ENCODE measurements at places on chromosomes 13 and 19. TPM values are rescaled to one million over a fixed set of nuclear protein-coding genes. Genes with fewer than 3 reads are reported as not detected.

DNA sequence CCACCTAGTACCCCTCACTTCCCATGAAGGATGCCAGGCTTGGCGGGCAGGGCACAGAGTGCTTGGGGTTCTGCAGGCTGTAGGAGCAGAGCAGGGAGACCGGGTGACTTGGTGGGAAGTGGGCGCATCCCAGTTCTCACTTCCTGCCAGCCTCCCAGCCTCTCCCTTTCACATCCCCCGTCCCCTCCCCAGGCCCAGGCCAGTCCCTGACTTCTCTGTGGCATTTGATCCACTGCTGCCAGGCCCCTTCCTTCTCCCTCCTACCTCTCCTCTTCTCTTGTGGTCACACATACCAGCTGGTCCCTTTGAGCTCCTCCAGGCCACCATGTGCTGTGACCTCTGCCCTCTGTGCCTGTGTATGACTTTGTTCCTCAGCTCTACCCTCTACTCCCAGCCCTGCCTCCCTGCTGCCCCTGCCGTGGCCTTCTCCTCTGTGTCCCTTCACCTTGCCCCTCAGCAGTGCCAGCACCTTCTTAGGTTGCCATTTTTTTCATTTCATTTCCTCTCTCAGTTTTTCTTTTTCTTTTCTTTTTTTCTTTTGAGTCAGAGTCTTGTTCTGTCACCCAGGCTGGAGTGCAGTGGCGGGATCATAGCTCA lies 19.5 kb downstream of the MYO1F start:
- DNase-seq = no peak

DNA sequence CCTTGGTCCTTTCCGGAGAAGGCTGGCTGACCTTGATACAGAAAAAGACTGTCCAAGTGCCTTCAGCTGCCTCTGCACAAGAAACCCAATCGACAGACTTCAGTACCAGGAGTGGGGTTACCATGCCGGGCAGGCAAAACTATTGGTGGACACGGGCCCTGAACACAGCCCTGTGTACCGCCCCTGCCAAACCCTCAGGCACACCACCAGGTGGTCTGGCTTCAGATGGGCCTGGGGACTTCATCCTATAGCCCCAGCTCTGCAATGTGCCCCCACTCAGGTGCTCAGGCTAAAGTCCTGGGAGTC lies 17.5 kb downstream of the TCF3 start:
- no peak for DNase-seq

- DNase-seq = peak; percentile 69
Measured at GRCh38 chr13:27920677-27921420, 1.0 kb downstream of the PDX1 start.

IGFL3 gene
- total RNA-seq = not detected

GRCh38 chr13:110338441-110339101 lies 31.5 kb downstream of the COL4A2 start:
- DNase-seq = no peak

All from activated CD4-positive, alpha-beta T cell treated with anti-CD3 and anti-CD28 coated beads, Interleukin-2, amount 10 ng/mL, durations not matched to agents 24 days and 14 days (primary cell).